ENCODE measurements at places on chromosomes 7 and 10.

DNA sequence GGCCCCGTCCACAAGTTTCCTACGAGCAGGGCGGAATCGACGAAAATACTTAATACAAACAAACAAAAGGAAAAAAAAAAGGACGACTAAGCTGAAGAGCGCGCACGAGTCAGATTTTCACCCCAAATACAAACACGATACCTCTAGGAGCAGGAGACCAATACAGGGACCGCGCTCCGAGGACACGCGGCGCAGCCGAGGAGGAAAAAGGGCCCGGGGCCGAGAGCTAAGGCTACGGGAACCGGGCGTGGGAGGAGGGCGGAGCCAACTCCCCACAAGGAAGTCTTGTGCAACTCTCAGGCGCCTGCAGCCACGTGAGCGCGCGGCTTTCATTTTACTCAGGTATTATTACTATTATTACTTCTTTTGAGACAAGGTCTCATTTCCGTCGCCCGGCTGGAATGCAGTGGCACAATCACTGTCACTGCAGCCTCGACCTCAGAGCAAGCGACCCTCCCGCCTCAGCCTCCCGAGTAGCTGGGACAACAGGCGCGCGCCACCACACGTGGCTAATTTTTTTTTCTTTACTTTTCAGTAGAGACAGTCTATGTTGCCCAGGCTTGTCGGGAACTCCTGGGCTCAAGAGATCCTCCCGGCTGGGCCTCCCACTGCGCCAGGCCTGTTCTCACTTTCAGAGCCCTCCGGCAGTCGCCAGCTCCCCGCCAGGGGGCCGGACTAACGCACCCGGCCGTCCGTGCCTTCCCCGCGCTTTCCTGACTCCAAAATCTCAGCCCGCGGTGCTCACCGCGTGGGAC, 1.2 kb downstream of the HNRNPF start:
- DNase-seq = peak; percentile 93

- peak; percentile 64 for DNase-seq
Measured at GRCh38 chr10:120948889-120949608, 97.9 kb downstream of the WDR11 start.

DNA sequence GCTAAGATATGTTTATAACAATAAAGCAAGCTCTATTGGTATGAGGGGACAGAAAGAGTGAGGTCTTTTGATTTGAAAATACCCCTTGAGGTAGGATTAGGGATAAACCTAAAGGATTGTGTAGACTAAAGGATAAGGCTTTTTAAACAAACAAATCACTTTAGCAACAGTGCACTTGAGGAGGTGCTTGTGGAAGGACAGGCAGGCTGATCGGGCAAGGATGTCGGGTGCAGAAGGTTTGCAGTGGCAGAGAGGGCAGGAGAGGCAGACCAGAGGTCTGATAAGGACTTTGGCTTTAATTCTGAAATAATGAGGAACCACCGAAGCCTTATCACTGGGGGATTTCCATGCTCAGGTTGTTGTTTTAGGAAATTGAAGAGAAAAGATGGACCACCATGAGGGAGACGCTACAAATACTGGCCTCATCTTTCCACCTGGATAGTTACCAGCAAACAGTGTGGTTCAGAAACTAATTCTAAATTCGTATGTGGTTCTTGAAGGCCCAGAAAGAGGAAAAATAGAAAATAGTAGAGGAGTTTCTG, 119.5 kb upstream of the KLF6 start:
- DNase-seq = no peak

- DNase-seq = no peak
Measured at GRCh38 chr7:137381045-137381444, 37.5 kb upstream of the PTN start.

DNA sequence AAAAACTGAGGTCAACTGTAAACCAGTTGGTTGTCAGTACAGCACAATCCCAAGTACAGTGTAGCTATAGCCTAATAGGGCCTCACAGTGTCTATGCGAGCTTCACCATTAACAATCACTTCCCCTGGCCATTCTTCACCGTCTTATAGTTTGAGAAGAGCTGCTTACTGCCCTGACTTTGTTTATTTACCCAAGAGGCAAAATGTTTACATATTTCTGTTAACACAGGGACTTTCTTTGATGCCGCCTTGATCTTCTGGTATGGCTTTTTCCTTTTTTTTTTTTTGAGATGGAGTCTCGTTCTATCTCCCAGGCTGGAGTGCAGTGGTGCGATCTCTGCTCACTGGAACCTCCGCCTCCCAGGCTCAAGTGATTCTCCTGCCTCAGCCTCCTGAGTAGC, 3.3 kb downstream of the MYOF start:
- DNase-seq = no peak

DNA sequence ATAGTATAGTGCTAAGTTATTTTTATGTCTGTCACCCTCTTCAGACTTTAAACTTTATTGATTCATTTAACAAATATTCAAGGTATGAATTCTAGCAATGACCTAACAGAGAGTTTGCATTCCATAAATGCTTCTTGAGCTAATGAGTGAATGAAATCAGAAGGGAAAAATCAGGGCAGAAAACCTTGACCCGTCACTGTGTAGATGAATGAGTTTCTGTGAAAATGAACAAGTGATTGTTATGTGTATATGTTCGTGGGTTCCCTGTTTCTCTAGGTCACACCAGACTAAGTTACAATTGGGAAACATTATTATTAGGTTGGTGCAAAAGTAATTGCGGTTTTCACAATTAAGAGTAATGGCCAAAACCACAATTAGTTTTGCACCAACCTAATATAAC, 30.1 kb downstream of the APBB1IP start:
- peak; percentile 20 for DNase-seq

- DNase-seq = no peak
Measured at GRCh38 chr7:43058271-43059066, 54.0 kb upstream of the HECW1 start.

GRCh38 chr10:131722525-131723264, 178.1 kb upstream of the PPP2R2D start:
- DNase-seq = no peak

DNA sequence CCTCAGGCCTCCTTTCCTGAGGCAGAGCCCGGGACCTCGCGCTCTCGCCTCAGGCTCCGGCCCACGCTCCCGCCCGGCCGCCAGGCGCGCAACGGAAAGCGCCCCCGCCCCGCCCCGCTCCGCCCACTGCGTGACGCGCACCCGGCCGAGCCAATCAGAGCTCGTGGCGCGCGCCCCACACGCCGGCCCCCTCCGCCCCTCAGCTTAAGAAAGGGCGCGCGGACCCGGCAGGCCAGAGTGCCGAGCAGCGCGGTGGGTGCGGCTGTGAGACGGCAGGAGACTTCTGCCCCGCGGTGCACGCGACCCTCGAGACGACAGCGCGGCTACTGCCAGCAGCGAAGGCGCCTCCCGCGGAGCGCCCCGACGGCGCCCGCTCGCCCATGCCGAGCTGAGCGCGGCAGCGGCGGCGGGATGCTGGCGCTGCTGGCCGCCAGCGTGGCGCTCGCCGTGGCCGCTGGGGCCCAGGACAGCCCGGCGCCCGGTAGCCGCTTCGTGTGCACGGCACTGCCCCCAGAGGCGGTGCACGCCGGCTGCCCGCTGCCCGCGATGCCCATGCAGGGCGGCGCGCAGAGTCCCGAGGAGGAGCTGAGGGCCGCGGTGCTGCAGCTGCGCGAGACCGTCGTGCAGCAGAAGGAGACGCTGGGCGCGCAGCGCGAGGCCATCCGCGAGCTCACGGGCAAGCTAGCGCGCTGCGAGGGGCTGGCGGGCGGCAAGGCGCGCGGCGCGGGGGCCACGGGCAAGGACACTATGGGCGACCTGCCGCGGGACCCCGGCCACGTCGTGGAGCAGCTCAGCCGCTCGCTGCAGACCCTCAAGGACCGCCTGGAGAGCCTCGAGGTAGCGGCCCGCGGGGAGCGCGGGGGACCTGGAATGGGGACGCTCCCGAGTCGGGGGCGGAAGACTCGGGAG, at the start of gene NPTX2:
Gene NPTX2, plus strand, starts transcription at position 235 of the 909 bp plus-strand sequence. Its CDS starts 177 bp downstream, at position 412.
- DNase-seq = peak; percentile 4

DNA sequence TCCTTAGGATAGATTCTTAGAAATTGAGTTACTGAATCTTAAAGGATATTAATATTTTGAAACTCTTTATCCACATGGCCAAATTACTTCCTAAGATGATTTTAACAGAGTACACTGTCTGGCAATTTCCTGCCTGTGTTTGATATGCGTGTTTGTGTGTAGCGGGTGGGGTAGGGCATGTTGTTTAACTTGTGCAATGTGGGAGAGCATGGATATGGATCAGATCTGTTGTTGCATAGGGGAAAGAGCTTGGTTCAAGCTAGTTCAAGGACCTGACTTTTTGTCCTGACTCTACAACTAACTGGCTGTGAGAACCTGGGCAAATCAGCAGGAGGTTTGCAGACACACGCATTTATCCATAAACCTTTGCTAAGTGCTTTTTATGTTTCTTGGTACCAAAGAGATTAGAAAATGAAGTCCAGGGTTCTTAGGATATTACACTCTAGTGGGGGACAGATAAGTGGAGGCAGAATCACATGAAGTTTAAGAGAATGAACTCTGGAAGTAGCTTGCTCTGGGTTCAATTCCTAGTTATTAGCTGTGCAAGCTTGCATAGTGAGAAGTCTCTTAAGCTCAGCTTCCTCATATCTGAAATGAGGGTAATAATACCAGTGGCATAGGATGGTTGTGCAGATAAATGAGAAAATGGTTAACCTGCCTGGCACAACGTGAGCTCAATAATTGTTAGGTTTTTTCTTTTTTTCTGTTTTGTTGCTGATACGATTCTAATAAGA, 96.3 kb upstream of the PRR15 start:
- DNase-seq = no peak

DNA sequence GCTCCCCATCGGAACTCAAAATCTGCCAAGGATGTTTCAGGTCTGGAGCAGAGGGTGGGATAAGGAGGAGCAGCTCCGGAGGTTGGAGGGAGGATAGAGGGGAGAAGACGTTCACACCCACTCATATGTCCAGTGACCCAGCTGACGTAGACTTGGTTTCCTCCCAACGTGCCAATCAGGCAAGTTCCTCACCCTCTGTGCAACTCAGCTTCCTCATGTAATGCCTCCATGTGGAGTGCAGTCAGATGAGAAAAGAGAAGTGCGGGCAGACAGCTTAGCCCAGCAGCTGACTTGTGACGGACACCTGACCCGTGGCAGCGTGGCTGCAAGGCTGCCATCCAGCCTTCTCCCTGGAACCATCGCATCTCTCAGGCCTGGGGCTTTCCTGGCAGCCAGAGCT, 86.8 kb downstream of the NPTX2 start:
- DNase-seq = no peak

GRCh38 chr7:40622941-40623501, 488.2 kb downstream of the SUGCT start:
- no peak for DNase-seq

DNA sequence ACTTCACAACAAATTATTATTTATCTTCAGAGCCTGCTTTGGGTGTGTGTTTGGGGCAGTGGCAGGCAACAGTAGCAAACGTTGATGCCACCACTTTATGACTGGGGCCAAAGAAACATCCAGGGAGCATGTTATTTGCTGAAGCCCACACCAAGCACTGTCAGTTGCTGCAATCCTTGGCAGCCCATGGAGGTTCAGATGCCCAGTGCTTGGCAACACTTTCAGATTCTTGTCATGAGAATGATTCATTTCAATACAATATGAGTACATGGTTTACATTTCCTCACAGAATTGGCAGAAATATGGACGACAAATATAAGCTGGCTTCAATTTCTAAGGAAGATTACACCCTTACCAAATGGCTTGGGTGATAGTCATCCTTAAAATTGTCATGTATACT, 46.5 kb upstream of the GLI3 start:
- DNase-seq = peak; percentile 27

DNA sequence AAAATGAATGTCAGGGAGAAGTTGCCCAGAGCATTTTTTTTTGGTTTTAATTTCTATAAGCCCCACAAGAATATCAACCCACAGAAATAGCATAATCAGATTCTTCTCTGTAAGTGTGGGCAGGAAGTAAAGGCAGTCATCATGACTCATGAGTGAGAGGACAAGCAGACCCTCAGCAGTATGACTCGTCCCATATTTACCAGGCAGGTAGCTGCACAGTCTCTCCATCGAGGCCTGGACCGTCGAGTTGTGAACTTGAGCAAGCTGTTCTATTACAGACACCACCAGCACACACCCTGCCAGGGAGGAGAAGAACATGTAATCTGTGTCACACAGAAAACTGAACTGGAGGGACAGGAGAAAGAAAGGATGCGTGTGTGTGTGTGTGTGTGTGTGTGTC, 37.8 kb downstream of the AOAH start:
- peak; percentile 27 for DNase-seq
